ENCODE measurements at places on chromosomes 5 and 9.

DNA sequence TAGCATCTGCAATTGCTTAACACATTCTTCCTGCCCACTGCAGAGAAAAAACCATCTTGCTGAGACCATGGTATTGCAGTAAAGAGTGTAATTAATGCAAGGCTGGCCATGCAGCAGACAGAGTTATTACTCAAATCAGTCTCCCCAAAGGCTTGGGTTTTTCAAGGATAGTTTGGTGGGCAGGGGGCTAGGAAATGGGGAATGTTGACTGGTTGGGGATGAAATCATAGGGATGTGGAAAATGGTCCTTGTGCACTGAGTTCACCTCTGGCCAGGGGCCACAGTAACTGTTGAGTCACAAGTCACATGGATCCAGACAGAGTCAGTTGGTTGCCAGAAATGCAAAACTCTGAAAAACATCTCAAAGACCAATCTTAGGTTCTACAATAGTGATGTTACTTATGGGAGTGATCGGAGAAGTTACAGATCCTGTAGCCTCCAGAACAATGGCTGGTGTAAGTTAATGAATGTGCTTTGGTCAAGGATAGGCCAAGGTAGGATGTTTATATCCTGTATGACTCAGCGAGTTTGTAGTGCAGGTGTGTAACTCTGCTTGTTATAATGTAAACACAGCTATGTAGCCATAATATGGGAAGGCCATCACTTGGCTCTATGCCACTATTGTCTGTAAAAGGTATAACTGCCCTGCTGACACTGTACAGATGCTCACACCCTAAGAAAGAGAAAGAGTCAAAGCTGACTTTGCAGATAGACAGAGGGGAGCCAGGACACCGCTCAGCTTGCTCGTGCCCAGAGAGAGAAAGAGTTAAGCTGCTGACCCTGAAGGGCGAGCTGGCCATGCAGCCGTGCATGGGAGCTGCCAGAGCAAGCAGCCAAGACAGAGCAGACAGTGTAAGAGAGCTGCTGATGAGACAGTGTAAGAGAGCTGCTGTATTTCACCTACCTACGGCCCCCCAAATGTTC, 27.2 kb downstream of the C9orf152 start:
- DNase-seq = no peak

DNA sequence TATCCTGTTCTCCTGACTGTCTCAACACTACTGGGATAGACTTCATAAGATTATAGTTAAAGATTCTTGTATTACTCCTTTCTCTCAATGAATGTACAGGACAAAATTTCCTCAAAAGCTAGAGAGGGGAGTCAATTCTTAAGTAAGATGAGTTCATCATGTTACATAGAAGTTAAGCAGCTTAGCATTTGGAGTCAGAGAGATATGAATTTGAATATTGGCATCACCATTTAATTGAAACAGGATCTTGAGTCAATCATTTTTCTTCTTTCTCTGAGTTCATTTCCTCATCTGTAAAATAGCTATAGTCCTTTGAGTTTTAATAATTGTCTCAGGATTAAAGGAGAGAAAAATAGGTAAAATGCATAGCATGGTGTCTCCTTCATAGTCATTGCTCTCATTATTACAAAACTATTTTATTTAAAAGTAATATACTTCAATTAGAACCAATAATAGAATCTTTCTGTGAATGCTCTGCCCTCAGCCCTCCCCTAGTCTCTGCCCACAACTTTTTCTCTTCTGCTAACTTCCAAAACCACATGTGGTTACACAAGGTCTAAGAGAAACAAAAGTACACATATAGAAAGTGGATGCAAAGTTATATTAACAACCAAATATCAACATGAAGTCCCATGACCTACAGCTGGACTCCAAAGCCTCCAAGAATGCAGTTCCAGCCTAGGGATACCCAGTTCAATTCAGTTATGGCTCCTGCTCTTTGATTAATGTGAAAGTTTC, 265.6 kb downstream of the TLE1 start:
- no peak for DNase-seq

DNA sequence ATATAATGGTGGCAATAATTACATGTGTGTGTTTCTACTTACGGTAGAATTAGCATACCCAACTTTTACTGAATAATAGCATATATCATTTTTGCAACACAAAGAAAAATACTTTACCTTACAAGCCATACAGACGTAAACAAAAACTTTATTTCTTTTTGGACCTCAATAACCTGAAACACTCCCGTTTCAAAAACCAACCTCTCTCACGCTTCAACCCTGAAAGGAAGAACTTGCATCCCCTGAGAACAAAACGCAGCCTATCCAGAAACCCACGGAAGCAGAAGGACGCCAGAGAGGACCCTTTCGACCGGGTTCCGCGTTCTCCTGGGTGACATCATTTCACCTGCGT, at the start of gene RNF38:
Gene RNF38 (minus strand): TSS at position 290 of the 352 bp plus-strand sequence. CDS start 161 bp downstream, at position 129.
- DNase-seq = peak; percentile 31

GRCh38 chr5:146103594-146103993, 1.8 kb downstream of the PLAC8L1 start:
- no peak for DNase-seq

DNA sequence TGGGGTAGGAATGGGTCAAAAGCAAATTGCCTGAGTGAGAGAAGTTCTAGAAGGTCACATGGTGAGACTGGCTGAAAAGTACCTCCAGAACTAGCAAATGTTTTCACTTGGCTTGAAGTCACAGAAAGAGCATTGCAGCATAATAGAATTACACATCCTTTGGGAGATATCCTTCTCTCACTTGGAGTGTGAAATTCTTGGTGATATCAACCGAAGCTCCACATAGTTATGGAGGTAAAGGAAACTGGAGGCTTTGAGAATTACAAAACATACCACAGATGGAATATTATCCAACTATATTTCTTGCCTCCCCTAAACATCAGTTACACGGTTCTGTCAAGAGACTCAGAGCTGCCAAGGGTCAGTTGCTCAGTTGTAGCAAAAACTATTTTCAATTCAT, 182.4 kb downstream of the SEMA5A start:
- DNase-seq = no peak

DNA sequence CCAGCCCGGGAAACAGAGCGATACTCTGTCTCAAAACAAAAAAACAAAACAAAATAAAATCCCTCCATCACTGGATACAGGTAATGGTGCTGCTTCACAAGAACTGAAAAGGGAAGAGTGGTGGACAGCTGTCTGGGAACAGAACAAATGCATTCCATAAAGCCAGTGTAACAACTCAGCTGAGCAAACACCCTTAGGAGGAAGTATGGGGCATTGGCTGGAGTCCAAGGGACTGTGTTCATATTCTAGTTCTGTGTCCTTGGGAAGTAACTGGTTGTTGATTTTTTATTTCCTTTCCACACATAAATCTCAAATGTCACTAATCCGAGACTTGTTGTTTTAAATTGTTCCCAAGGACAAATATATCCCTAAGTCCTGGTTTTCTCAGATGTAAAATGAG, 38.3 kb downstream of the HTR1A start:
- no peak for DNase-seq

DNA sequence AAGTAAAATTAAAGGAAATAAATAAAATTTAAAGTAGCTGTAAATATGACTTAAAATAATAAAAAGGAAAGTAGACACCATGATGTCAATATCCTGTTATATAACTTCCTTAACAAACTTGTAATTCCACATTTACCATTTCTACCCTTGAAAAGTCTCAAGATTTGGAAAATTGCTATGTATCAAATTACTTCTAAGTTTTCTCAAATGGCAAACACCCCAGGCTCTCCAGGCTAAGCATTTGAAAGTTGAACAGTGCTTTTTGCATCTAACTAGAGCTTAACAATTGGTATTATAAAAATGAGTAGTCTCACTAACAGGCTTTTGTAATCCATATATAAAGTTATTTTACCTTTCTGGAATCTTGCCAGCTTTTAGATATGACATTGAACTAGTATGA, 41.5 kb upstream of the MACIR start:
- DNase-seq = no peak

DNA sequence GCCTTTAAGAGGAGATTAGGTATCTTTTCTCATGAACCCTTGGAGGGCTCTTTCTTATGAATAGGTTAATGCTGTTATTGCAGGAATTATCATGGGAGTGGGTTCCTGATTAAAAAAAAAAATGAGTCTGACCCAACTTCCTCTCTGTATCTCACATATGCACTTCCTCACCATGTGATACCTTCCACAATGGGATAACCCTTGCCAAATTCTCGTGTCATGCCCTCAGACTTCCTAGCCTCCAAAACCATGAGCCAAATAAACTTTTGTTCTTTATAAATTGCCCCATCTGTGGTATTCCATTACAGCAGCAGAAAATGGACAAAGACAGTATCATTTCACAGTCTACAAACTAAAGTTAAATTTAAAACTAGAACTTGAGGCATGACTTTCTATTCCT, 1.0 kb downstream of the OR1B1 start:
- no peak for DNase-seq

GRCh38 chr9:111411266-111411665, 72.9 kb downstream of the ECPAS start:
- no peak for DNase-seq

DNA sequence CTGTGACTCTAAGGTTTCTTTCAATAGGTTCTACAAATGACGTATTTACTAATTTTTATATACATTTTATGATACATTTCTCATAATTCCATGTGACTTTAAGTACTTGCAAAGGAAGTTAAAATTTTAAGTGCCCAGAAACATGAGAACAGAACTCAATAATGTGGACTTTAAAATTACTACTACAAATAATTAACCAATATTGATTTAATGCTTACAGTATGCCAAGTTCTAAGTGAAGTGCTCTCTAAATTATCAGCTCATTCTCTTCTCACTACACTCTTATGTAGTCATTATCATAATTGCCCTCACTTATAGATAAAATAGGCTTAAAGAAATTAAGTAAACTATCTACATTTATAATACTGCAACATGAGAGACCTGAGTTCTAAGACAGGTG, 1690.7 kb upstream of the CDH9 start:
- no peak for DNase-seq

GRCh38 chr9:105890046-105890822, 195.9 kb downstream of the TMEM38B start:
- DNase-seq = no peak

DNA sequence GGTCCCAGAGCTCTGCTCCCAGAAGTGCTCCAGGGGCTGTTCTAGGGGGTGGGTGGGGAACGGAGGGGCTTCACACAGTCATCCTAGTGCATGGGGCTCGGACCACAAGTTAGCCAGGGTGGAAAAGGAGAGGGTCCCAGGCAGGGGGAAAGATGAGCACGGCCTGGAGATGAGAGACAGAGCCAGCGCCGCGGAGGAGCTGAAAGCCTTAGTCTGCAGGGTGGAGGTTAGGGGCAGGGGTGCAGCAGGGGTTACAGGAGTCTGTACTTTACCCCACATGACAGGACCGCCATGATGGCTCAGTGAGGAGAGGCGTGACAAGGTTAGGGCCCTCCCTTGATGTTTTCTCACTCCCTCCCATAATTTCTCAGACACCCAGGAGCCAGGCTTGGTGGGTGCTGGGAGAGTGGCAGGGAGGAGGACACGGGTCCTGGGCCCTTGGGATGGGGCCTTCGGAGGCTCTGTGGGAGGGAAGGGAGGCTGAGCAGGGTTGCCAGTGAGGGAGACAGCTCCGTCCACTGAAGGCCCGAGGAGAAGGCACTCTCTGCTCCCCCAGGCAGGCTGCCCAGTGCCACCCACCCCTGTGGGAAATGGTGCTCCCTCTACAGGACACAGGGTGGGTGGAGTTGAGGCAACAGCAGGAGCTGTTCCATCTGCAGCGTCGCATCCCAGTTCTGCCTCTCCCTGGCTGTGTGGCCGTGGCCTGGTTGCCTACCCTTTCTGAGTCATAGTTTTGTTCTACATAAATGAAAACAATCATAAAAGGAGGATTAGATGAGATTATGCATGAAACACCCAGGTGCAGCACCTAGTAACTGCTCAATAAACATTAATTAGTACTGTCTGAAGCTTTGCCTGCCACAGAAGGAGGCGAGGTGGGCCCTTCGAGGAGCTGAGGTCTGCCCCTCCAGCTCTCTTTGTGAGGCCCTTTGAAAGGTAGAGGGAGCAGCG, 66.2 kb downstream of the NDST1 start:
- DNase-seq = no peak

GRCh38 chr9:113488071-113488470, 24.5 kb downstream of the RGS3 start:
- no peak for DNase-seq

- no peak for DNase-seq
Observed at GRCh38 chr9:136558373-136558772, 12.5 kb upstream of the NOTCH1 start.

DNA sequence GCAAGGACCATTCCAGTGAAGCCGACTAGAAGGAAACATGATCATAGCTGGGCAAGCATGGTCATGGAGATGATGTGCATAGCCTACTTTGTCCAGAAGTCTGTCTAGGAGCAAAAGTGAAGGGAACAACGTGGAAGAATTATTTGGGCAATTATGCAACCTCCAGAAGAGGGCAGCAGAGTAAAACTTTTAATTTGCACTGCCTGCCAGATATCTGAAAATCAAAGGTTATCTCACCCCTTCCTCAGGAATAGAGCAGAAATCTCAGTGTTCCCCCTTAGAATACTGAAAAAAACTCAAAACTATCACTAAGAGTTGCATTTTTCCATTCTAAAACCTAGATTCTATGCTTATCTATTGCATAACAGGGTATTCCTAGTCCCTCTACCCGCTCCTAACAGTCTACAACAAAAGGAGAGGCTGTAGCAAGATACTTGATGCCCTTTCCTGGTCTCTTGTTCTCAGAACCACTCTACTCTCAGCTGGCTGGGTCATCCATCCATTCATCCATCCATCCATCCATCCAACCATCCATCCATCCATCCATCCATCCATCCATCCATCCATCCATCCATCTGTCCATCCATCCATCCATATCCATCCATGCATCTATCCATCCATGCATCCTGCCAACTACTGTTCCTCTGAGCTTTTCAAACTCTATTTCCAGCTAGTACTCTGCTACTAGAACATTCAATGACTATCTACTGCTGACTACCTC, 8.4 kb upstream of the SETD9 start:
- DNase-seq = no peak

DNA sequence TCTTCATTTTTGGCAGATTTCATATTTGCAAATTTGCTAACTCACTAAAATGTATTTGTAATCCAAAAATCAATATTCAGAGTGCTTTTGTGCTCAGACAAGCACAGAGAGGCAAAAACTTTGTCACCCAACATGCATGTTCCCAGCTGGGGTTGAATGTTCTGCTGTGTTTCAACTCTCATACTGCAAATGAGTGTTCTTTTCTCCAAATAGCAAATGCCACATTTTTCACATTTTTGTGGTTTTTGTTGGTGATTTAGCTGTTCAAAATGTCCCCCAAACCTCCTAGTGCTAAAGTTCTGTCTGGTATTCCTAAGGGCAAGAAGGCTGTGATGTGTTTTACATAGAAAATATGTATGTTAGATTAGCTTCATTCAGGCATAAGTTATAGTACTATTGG, 87.3 kb upstream of the PCSK5 start:
- no peak for DNase-seq

Data from stimulated activated CD4-positive, alpha-beta T cell treated with anti-CD3 and anti-CD28 coated beads, TNF-alpha, amount 100 ng/mL, for 24 hours (primary cell).